ENCODE measurements at places on chromosomes 11 and 22.

DNA sequence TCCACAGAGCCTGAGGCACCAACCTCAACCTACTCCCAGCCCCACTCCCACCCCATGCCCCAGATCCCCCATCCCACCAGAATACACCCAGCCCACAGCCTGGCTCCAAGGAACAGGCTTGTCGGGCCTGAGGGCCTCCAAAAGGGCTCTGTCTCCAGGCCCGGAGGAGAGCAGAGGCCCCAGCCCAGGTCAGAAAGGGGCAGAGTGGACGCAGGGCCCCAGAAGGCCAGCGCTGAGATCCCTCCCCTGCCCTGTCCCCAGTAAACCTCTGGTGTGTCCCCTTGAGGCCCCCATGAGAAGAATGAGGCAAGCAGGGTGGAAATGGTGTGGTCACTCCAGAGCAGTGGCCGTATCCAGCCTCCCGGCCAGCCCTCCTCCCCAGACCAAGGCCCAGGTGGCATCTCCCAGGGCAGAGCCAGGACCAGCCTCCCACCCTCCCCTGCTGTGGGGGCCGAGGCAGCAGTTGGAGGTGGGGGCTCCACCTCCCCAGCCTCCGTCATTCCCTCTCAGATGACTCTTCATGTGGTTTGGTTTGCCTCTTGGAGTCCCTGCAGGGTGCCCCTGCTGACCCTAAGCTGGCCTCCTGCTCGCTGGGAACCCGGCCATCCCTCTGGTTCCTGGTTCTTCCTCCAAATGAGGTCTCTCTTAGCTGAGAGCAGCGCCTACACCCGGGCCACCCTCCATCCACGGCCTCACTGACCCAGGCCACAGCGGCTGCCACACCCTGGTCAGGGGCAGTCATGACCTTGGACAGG is 195.0 kb downstream of the IGLL1 start:
- H3K27ac ChIP-seq: no peak overlapping the region
- no peak for DNase-seq

- no peak overlapping the region for H3K4me3 ChIP-seq
- H3K4me1 ChIP-seq: peaks cover 92% of the 10 kb centered on the region
- peaks cover 43% of the 10 kb centered on the region for H3K36me3 ChIP-seq
Observed at GRCh38 chr11:68373189-68373814, 60.9 kb downstream of the LRP5 start.

GRCh38 chr11:57703341-57703740 is 8.7 kb downstream of the MED19 start:
- H3K4me3 ChIP-seq: no peak overlapping the region
- H3K4me1 ChIP-seq: no peaks in the 10 kb centered on the region
- peaks cover 50% of the 10 kb centered on the region for H3K36me3 ChIP-seq
- no peak overlapping the region for H3K27ac ChIP-seq
- H3K27me3 ChIP-seq: no peaks in the 10 kb centered on the region
- no peak for DNase-seq

DNA sequence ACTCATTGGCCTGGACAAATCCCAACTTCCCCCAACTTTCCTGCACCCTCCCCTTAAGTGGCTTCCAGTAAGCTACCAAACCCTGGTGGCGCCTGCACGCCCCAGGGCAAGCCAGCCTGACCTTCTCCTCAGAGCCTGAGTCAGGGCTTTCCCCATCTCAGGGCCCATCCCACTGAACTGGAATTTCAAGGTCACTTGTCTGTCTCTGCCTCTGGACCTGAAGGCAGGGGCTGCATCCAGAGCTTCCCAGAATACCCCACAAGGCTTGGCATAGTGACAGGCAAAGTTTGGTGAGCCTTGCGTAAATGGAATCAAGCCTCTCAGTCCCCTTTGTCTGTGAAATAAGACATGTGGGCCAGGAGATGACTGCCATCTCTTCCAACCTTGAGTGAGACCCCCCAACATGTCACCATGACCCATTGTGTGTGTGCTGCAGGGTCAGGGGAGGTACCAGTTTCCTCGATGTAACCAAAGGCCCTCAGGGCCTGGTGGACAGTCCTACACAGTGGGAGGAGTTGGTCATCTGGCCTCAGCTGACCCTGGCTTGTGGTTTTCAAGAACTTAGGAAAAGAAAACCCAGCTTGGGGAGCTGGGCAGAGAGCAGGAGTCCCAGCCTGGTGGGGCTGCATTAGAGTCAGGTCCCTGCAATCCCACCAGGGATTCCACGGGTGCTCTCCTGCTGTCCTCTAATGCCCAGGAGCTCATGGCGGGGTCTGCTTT is 8.9 kb downstream of the ALX4 start:
- H3K36me3 ChIP-seq: no peaks in the 10 kb centered on the region
- no peak overlapping the region for H3K27ac ChIP-seq
- peaks cover 17% of the 10 kb centered on the region for H3K4me1 ChIP-seq
- H3K4me3 ChIP-seq: no peak overlapping the region
- no peak for DNase-seq

DNA sequence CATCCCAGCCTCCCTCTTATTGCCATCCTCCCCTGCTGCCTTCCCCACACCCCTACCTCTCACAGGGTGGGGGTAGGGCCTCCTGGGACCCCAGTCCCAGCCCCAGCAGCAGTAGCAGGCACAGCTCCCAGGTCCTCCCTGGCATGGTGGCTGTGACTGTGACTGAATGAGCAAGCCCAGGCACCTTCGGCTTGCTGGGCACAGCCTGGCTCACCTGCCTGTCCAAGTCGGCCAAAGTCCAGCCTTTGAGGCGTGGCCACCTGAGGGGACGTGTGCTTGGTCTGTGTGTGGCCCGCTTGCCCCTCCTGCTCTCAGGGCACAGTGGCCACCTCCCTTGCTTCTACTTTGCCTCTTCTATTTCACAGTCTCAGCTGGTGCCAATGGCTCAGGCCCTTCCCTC is at the start of gene TREH:
Gene TREH, minus strand, starts transcription at position 168 of the 400 bp plus-strand sequence. Its CDS starts 23 bp downstream, at position 145.
- H3K36me3 ChIP-seq: no peaks in the 10 kb centered on the region
- no peak within 1 kb of the TSS for H3K27ac ChIP-seq
- peaks cover 2% of the 10 kb centered on the region for H3K27me3 ChIP-seq
- H3K4me3 ChIP-seq: no peak within 1 kb of the TSS
- no peaks in the 10 kb centered on the region for H3K4me1 ChIP-seq
- no peak for DNase-seq

- H3K27me3 ChIP-seq: no peaks in the 10 kb centered on the region
- DNase-seq: no peak
- H3K27ac ChIP-seq: no peak overlapping the region
- no peaks in the 10 kb centered on the region for H3K4me1 ChIP-seq
- H3K4me3 ChIP-seq: no peak overlapping the region
Observed at GRCh38 chr11:111632516-111633220, 30.4 kb downstream of the SIK2 start.

Data from muscle of leg (tissue), 16 donors.